ENCODE measurements at places on chromosomes 12 and 14.

DNA sequence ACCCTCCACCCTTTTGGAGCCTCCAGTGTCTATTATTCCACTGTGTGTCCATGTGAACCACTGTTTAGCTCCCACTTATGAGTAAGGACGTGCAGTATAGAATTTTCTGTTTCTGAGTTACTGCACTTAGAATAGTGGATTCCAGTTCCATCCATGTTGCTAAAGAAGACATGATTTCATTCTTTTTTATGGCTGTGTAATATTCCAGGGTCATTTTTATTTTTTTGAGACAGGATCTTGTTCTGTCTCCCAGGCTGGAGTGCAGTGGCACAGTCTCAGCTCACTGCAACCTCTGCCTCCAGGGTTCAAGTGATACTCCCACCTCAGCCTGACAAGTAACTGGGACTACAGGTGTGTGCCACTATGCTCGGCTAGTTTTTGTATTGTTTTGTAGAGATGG, 31.6 kb downstream of the EML1 start:
- no peak for DNase-seq

DNA sequence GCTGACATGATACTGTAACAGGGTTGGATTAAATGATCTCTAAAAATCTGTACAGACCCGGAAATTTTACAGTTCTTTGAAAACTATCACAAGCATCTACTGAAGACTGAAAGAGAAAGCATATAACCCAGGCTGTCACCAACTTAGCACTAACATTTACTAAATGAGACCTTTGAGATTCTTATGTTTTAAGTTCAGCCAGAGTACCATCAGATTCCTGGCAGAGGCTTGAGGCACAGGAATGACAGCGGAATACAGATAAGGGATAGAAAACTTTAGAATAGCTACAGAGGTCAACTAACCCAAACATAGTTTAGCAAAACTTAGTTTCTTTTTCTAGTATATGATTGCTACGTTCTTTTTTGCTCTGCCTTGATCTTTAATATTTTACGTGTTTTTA, 91.6 kb upstream of the FERMT2 start:
- DNase-seq: no peak

DNA sequence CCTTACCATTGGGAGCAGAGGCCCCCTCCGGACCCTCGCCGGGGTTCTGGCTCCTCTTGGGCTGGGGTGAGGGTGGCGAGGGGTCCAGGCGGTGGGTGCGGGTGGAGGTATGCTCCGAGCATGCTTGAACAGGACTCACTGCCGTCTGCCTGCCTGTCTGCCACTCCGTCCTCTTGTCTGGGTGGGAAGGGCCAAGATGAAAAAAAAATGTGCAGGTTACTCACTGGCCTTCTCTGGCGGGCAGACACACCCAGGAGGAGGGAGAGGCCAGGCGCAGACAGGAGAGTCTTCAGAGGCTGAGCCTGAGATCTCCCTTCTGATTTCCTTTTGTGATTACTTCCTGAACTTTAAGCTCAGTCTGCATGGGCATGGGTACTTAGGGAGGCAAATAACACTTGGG, 76.1 kb downstream of the STON2 start:
- no peak for DNase-seq

DNA sequence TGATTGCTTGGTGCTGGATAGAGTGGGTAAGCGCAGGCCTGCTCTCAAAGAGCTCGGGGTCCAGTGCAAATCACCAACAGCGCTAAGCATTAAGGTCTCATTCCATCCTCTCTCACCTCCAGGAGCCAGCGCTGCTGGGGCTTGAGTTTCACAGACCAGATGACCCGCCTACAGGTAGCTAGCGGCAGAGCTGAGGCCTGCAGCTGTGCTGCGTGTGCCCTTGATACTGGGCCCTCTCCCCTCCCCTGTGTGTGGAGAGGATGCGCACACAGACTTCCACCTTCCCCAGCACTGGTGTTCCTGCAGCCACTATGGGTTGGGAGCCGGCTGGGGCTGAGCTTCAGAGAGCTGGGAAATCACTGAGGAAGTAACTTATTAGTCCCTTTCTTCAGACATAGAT, 149.9 kb downstream of the CALM1 start:
- no peak for DNase-seq

DNA sequence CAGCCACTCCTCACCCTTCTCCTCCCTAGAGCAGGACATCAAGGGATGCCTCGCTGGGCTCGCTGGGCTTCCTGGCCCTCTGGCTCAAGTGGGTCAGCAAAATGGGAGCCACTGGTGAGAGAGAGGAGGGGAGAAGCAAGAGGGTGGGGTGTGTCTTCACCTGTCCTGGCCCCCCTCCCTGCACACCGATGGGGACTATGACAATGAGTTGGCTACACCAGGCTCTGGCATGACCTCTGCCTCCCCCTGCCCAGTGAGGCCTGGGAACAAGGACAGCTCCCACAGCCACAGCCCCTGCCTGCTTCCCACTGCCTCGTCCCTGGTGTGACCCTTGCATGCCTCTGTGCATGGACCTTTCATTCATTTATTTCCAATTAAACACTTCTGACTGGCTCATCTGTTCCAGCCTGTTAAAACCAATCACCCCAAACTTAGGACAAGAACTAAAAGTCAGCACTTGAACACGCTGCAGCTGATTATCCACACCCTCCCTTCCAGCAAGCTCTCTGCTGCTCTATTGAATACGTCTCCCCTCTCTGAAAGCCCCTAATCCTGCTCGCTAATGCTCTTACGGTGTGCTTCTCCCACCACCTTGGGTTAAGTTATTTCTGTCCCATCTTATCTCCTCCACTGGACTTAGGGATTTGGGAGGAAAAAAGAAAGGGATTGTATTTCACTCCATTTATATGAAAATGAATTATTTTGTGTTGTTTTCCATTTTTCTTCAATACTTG, 5.8 kb upstream of the PPP2R5C start:
- no peak for DNase-seq

GRCh38 chr12:23929906-23930305, 19.6 kb downstream of the SOX5 start:
- DNase-seq: no peak

- no peak for DNase-seq
Observed at GRCh38 chr12:58882826-58883225, 37.5 kb downstream of the LRIG3 start.

DNA sequence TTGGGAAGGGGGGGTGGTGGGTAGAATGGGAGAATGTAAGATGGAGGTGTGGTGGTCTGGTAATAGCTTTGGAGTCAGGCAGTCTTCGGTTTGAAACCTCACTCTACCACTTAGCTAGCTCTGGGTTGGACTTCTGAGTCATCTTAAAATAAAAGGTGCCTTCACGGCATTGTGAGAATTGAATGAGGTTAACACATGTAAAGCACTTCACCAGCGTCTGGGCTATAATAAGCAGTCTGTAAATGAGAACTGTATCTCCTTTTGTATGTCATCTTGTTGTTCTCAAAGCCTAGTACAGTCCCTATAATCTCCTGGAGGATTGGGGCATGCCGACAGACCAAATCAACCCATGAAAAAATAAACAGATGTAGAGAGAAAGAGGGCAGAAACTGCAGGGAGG, 11.2 kb downstream of the C2CD5 start:
- DNase-seq: no peak

DNA sequence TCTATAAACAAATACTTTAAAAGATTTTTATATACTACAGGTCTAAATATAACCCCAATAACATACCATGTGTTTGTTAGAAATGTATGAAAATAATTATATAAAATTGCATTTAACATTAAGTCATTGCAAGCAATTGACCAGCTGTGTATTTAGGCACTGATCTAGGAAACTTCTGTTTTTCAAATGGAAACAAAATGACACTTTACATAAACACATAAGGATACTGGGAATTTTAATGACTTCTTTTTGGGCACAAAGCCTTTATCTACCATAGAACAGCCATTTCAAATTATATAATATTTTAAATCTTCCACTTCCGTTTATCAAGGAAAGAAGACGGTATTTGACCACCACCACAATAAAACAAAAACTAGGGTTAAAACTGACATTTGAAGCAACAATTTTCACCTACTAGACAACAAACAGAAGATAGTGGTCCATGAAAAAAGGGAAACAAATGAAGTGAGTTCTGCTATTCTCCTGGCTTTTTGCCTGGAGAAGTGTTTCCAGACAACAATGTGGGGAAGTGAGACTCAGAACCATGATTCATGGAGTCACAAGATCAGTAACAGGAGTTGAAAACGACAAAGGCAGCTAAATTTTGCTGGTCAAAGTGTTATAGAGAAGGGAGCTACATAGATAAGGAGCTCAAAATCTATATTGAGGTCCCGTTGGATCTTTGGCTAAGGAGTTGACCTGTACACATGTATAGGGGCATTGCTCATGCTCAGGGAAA, 475.1 kb downstream of the TRHDE start:
- DNase-seq: no peak

DNA sequence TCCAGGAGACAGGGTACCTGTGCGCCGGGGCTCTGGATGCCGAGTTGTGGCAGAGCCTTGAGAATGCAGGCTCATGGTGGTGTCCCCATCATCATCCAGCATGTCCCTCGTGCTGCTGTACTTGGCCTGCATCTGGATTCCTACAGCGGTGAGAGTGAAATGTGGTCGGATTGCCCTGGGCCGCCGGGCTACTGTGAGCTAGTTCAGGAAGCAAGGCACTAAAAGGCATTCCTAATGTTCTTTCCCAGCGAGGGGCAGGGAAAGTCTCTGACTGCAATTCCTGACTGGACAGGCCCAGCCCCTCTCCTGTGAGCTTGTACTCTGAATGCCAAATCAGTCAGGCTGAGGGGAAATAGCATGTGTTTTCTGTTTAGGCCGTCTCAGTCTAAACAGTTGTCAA, at the start of gene CLEC1A:
CLEC1A (minus strand) TSS at position 195 of the 400 bp plus-strand sequence; CDS start at position 132, 63 bp downstream.
- no peak for DNase-seq

DNA sequence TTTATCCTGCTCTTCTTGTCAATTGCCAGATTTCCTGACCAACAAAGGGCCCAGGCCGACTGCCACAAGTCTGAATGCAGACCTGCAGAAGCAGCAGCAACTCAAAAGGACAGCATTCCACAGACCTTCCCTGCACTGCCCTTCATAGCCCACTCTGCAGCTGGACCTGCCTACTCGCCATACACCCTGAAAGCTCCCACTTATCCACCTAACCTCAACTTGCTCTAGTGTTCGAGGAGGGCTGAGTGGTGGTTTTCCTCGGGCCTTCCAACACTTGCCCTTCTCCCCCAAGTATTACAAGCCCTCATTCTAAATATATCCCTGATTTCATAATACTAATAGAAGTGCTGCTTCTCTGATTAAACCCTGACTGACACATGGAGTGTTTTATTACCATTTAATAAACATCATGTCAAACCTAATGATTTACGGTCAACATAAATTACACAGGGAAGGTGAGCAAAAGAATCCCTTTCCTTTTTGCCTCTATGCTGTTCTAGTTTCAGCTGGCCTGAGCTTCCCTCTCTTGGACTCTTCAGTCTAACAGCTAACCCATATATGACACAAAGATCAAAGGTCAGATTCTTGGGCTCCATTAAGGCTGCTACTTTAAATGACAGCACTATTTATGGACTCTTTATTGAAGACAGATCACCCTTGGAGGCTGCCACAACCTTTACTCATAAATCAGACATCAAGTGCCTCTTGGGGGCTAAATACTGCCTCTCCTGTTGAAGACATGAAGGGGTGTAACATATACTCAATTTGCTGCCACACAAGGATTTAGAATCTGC, 1546.9 kb upstream of the TMEM132C start:
- DNase-seq: no peak

DNA sequence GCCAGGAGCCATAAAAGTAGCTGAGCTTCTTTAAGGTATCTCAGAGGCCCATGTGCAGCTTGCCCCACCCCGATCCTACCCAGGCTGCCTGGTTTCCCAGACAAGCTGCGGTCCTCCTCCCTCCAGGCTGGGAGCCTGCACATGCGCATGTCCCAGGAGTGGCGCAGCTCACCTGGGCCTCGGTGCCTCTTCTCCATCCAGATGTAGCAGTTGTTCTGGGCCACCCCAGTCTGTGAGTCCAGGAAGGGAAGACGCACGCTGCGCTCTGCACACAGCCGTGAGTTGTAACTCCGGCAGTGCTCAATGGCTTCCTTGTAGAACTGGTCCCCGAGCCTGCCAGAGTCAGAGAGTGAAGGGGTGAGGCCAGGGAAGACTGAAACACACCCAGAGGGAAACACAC, 122.3 kb downstream of the DPF3 start:
- DNase-seq: no peak

DNA sequence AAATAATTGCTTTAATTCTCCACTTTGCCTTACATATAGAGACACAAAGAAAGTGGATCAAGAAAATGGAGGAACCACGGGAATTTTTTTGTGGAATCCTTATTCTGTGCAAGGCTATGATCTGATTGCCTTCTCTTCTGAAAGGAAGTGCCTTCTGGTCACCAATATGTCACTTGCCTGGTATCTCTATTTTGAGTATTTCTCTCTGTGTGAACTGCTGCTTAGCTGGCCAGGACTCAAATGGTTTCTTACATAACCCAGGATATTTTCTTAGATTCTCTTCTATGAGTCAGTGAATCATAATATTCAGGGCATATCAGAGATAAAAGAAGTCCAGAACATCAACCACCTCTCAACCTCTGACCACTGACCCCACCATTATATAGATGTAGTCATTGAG, 156.1 kb downstream of the DIO2 start:
- DNase-seq: no peak

- DNase-seq: no peak
Observed at GRCh38 chr12:96356831-96357230, 43.4 kb downstream of the CDK17 start.

Data from hypothalamus (tissue), 51 donors.